ENCODE measurements at places on chromosomes 1 and 21.

DNA sequence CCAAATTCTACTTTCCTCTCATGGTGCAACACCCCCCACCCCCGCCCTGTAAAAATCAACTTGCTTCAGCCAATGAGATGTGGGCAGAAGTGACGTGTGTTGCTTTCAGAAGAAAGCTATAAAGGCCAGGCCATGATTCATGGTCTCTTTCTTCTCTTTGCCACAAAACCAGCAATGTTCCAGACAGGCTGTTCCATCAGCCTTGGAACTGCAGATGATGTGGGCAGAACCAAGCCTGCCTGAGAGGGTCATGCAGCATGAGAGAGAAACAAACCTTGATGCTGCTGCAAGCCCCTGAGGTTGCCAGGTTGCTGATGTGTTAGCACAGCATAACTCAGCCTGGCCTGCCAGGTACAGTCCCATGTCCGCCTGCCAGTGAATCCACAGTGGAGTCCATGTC lies 41.8 kb downstream of the MIS18A start:
- H3K4me1 ChIP-seq: no peaks in the 10 kb centered on the region
- no peak overlapping the region for H3K27ac ChIP-seq
- DNase-seq: no peak
- H3K27me3 ChIP-seq: no peaks in the 10 kb centered on the region
- no peak overlapping the region for H3K4me3 ChIP-seq

- H3K27me3 ChIP-seq: no peaks in the 10 kb centered on the region
- H3K27ac ChIP-seq: no peak overlapping the region
- no peak overlapping the region for H3K4me3 ChIP-seq
- DNase-seq: no peak
- H3K4me1 ChIP-seq: peaks cover 5% of the 10 kb centered on the region
Observed at GRCh38 chr1:84939151-84939550, 46.1 kb upstream of the LPAR3 start.

- no peak overlapping the region for H3K27ac ChIP-seq
- H3K36me3 ChIP-seq: no peaks in the 10 kb centered on the region
- no peaks in the 10 kb centered on the region for H3K27me3 ChIP-seq
- no peaks in the 10 kb centered on the region for H3K4me1 ChIP-seq
- DNase-seq: no peak
Observed at GRCh38 chr1:75341537-75341936, 207.3 kb downstream of the LHX8 start.

DNA sequence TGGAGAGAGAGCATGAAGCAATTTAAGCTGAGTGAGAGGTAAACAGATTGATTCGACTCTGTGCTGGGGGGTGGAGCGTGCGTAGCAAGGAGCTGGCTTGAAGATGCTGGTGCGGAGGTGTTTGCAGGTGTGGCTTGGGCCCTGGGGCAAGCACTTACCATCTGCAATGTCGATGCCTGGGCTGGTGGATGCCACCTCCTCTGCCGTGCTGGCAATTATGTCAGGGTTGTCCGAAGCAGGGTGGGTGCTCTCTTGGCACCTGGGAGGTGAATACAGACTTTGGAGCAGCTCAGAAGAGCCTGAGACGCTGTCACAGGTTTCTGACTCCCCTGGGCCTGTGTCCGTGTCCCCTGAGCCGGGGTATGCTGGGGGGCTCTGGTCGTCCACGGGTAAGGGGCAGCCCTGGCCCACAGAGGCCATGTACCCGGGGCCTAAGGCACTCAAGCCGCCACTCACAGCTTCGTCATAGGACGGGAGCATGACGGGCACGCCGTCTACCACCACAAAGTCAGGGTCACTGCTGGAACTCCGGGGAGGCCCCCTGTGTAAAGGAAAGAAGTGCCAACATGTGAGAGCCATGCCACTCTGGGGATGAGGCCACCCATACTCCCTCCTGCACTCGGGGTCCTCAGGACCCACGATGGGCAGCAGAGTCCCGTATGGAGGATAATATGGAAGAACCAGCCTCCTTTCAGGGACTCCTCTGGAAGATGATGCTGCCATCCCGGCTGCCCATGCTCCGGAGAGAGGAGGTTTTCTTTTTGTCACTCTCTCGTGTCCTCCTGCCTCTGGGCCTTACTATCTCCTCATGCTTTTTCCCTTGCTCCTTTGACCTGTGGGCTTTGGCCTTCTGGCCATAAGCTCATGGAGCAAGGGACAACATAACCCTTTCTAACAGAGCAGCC lies 80.3 kb upstream of the TLR5 start:
- H3K27me3 ChIP-seq: no peaks in the 10 kb centered on the region
- DNase-seq: no peak
- H3K4me1 ChIP-seq: no peaks in the 10 kb centered on the region
- no peak overlapping the region for H3K27ac ChIP-seq
- H3K4me3 ChIP-seq: no peak overlapping the region
- no peaks in the 10 kb centered on the region for H3K36me3 ChIP-seq

DNA sequence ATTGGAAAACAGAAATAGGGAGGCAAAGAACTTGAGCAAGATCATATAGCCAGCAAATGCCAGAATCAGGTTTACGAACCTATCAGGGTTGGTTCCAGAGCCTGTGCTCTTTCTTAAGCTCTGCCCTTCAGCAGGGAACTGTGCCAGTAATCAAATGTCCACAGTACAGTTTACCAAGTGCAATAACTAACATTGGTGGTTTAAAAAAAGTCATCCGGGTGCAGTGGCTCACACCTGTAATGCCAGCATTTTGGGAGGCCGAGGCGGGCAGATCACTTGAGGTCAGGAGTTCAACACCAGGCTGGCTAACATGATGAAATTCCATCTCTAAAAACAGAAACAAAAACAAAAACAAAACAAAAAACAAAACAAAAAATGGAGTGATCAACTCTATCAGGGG lies 182.7 kb downstream of the LMX1A start:
- no peaks in the 10 kb centered on the region for H3K4me1 ChIP-seq
- H3K27me3 ChIP-seq: no peaks in the 10 kb centered on the region
- no peaks in the 10 kb centered on the region for H3K36me3 ChIP-seq
- H3K27ac ChIP-seq: no peak overlapping the region
- DNase-seq: no peak

- H3K4me1 ChIP-seq: no peaks in the 10 kb centered on the region
- H3K36me3 ChIP-seq: no peaks in the 10 kb centered on the region
- H3K27ac ChIP-seq: no peak overlapping the region
- H3K4me3 ChIP-seq: no peak overlapping the region
- no peak for DNase-seq
- no peaks in the 10 kb centered on the region for H3K27me3 ChIP-seq
Observed at GRCh38 chr1:187465441-187465840, 636.7 kb downstream of the PLA2G4A start.

- H3K27me3 ChIP-seq: no peaks in the 10 kb centered on the region
- no peak for DNase-seq
- no peaks in the 10 kb centered on the region for H3K36me3 ChIP-seq
- H3K4me3 ChIP-seq: no peak overlapping the region
Observed at GRCh38 chr1:147891088-147891487, 11.5 kb upstream of the GJA8 start.

GRCh38 chr1:235952950-235953615 lies 86.4 kb upstream of the LYST start:
- H3K4me1 ChIP-seq: no peaks in the 10 kb centered on the region
- no peak overlapping the region for H3K27ac ChIP-seq
- no peaks in the 10 kb centered on the region for H3K36me3 ChIP-seq
- H3K27me3 ChIP-seq: no peaks in the 10 kb centered on the region
- DNase-seq: no peak

DNA sequence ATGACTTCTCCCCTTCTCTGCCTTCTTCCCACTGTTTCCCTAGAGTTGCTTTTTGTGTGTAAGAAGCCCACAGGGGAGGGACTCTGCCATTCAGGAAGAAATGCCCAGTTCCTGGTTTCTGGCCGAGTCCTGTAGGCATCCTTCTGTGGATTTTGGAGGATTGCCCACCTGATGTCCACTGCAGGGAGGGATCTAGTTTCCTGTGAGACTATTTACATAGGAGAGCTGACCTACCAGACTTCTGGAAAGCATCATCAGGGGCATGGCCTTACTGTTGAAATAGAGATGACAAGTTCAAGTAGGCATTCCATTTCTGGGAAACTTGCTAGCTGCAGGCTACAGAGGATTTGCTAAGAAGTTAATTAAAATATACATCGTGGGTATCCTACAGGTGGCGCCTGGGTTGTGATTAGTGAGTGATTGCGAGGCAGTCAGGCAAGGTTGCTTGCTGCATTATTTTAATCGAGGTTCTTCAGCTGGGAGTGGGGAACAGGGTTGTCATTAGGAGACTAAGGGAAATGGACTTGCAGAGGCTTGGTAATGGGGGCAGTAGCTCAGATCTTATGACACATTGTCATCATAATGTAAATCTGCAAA lies 148.7 kb downstream of the HHAT start:
- no peak overlapping the region for H3K27ac ChIP-seq
- no peaks in the 10 kb centered on the region for H3K27me3 ChIP-seq
- H3K4me1 ChIP-seq: no peaks in the 10 kb centered on the region
- H3K4me3 ChIP-seq: no peak overlapping the region

- H3K36me3 ChIP-seq: no peaks in the 10 kb centered on the region
- DNase-seq: no peak
- H3K4me1 ChIP-seq: no peaks in the 10 kb centered on the region
- no peaks in the 10 kb centered on the region for H3K27me3 ChIP-seq
- no peak overlapping the region for H3K27ac ChIP-seq
- H3K4me3 ChIP-seq: no peak overlapping the region
Observed at GRCh38 chr1:97603218-97603617, 317.6 kb downstream of the DPYD start.

GRCh38 chr1:62346886-62347285 lies 27.7 kb upstream of the KANK4 start:
- no peak for DNase-seq
- no peak overlapping the region for H3K27ac ChIP-seq
- no peaks in the 10 kb centered on the region for H3K4me1 ChIP-seq
- no peak overlapping the region for H3K4me3 ChIP-seq
- no peaks in the 10 kb centered on the region for H3K36me3 ChIP-seq
- H3K27me3 ChIP-seq: no peaks in the 10 kb centered on the region

DNA sequence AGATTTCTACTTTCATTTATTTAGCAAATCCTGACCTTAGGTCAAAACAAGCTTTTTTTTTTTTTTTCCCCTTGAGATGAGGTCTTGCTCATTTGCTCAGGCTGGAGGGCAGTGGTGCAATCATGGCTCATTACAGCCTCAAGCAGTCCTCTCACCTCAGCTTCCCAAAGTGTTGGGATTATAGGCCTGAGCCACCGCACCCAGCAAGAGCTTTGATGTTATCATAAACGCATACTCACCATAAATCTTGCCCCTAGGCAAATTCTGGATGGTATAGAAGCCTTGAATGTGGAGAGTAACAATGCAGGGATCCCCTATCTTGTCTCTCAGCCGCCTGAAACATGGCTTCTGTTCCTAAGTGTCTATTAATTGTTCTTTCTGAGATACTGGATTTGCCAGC lies 24.8 kb upstream of the CLDN8 start:
- H3K4me1 ChIP-seq: no peaks in the 10 kb centered on the region
- H3K27me3 ChIP-seq: no peaks in the 10 kb centered on the region
- no peaks in the 10 kb centered on the region for H3K36me3 ChIP-seq
- no peak overlapping the region for H3K4me3 ChIP-seq

DNA sequence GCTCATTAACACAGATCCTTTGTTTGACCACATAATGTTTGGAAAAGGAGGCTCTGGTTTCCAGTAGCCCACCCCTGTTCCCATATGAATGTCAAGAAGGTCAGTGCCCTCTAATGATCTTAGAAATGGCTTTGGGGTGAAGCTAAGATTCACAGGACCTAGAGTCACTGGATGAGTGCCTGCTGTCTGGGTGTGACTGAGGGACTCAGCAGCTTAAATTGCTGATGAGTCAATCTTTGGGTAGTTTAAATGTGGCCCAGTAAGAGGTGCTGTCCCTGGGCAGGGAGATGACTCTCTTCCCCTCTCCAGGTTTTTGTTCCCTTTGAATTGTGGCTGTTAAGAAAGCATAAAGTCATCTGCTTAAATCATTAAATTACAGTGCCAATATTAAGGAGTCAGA lies 50.6 kb downstream of the L1TD1 start:
- no peak overlapping the region for H3K27ac ChIP-seq
- H3K4me1 ChIP-seq: no peaks in the 10 kb centered on the region
- H3K4me3 ChIP-seq: no peak overlapping the region

DNA sequence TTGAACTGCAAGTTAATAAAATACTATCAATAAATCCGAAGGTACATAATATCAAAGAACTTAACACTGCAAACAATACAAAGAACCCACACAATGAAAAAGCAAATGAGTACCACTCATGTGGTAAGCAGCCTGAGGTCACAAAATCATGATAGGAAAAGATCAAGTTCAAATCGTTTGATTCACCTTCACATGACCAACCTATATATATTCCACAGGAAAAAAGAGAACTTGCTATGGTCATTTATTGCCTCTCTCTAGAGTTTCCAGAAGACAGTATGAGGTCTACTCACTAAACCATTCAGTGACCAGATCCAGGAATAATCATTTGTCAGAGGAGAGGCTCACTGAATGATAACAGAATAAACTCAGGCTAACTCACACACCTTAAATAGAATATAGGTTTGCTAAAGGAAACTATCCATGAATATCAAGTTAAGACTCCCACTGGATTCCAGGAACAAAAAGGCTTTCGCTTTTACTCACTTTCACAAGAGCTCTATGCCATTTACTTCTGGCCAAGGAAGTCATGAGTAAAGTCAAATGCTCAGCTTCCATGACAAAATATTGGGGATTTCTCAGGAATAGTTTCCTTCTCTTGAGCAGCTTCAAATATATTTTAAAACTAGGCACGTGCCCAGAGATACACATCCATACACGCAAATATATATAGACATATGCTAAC lies 48.3 kb upstream of the RGS1 start:
- no peak overlapping the region for H3K27ac ChIP-seq
- H3K36me3 ChIP-seq: no peaks in the 10 kb centered on the region
- no peak for DNase-seq
- H3K27me3 ChIP-seq: no peaks in the 10 kb centered on the region
- no peak overlapping the region for H3K4me3 ChIP-seq

- H3K27me3 ChIP-seq: no peaks in the 10 kb centered on the region
- H3K4me1 ChIP-seq: no peaks in the 10 kb centered on the region
- no peak overlapping the region for H3K4me3 ChIP-seq
- no peak for DNase-seq
- no peaks in the 10 kb centered on the region for H3K36me3 ChIP-seq
Observed at GRCh38 chr1:218829097-218829496, 344.6 kb upstream of the LYPLAL1 start.

DNA sequence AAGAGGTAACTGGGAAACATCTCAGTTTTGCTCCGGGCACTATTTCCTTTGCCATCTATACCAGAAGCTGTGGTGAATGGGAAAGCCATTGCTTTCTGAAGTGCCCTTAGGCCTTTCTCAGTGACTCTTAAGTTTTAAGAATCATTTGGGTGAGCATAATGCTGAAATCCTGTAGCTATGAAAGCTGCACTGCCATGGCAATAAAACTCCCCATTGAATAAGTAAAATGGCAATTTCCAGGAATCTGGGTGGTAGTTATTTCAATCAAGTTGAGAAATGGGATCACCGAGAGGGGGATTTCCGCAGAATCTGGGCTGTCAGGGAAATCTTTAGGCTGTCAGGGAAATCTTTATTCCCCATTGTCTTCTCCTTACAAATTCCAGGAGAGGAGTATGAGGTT lies 26.8 kb upstream of the MACF1 start:
- no peak for DNase-seq
- H3K27ac ChIP-seq: peak overlapping the region; percentile 61
- H3K4me1 ChIP-seq: peaks cover 38% of the 10 kb centered on the region
- no peaks in the 10 kb centered on the region for H3K36me3 ChIP-seq
- no peaks in the 10 kb centered on the region for H3K27me3 ChIP-seq
- no peak overlapping the region for H3K4me3 ChIP-seq

GRCh38 chr1:227789084-227790033 lies 26.1 kb upstream of the PRSS38 start:
- H3K4me1 ChIP-seq: peaks cover 20% of the 10 kb centered on the region
- H3K27me3 ChIP-seq: no peaks in the 10 kb centered on the region
- peak overlapping the region; percentile 62 for H3K4me3 ChIP-seq
- peak overlapping the region; percentile 75 for H3K27ac ChIP-seq
